ENCODE measurements at places on chromosomes 2 and 18.

- no peak for DNase-seq
Measured at GRCh38 chr18:9578306-9578705, 36.1 kb downstream of the PPP4R1 start.

GRCh38 chr2:180202467-180202951 is 195.4 kb upstream of the CWC22 start:
- DNase-seq = no peak

DNA sequence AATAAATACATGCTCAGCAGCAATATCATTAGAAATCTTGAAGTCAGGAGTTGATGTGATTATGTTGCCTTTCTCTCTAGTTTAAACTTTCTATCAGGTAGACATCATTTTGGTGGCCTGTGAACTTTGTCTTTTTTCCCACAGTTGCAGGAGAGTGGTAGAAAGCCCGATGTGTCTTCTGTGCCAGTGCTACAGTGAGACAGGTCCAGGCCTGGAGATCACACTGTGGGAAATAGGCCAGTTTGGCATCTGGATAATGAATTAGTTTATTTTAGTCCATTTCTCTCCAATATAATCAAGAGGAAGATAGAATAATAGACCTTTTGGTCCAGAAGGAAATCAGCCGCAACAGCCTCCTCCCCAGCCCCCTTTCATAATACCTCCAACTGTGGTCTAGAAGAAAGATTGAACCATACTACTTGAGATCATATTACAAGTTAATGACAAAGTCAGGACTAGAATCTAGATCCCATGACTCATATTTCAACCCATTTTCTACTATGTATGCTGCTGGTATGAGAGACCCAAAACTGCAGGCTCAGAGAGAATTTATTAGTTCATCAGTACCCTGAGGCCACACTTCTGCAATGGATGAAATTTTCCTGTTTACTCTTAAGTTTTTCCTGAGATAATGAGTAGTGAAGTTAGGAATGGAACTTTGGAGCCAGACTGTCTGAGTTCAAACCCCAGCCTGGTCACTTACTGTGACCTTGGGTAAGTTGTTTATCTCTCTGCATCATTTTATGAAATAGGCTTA is 20.6 kb downstream of the KCMF1 start:
- DNase-seq = no peak

DNA sequence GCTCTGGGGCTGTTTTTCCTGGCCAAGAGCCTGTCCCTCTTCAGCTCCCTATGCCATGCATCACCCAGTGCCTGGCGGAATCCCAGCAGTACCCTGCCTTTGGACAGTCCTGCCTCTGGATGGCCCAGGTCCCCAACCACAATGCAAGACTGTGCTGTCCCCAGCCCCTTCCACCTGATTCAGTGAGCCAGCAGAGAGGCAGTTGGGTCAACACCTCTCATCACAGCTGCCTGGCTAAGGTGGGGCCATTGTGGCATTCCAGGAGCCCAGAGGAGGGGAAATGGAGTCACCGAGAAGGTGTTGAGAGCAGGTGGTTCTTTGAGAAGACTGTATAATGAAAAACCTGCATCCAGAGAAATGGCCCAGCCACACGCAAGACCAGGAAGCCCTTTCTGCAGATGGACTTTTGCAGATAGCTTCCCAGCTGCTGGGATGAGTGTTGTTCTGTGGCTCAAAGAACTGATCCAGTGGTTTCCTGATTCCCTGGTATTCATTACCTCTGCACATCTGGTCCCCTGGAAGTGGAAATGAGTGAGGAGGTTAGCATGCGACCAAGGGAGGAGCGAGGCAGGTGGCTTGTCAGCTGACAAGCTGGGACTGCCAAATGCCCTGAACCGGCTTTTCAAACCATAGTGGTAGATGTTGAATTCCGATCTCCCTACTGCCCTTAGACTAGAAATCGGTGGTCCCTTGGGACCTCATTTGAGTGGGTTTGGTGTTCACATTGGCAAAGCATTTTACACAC is 1.7 kb upstream of the ASPRV1 start:
- no peak for DNase-seq

- no peak for DNase-seq
Measured at GRCh38 chr18:40108596-40108995, 1846.4 kb upstream of the PIK3C3 start.

DNA sequence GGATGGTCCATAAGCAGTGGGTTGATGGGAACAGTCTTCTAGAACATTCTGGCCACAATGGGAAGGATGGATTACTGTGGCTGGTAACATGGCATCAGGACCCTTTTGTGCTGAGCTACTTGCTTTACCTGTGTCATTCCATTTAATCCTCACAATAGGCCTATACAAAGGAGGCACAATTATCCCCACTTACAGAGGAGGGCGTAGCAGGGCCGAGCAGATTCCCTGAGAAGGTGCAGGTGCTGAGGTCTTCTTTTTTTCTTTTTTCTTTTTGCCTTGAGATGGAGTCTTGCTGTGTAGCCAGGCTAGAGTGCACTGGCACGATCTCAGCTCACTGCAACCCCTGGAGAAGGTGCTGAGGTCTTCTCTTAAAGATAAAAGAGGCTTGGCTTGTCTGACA is 6.7 kb upstream of the LRRC30 start:
- DNase-seq = no peak

GRCh38 chr2:8087480-8087840 is 594.4 kb upstream of the ID2 start:
- DNase-seq = no peak

Data from stimulated activated CD4-positive, alpha-beta T cell treated with anti-CD3 and anti-CD28 coated beads, Interleukin-15, amount 100 ng/mL, for 48 hours (primary cell).